ENCODE measurements at places on chromosomes 11 and 22. TPM values are rescaled to one million over a fixed set of nuclear protein-coding genes. Genes with fewer than 3 reads are reported as not detected.

- H3K4me1 ChIP-seq: peaks cover 18% of the 10 kb centered on the region
- no peaks in the 10 kb centered on the region for H3K36me3 ChIP-seq
- H3K4me3 ChIP-seq: no peak overlapping the region
These were observed 10.4 kb upstream of the SLC39A13 start for GRCh38 chr11:47398011-47398410.

DNA sequence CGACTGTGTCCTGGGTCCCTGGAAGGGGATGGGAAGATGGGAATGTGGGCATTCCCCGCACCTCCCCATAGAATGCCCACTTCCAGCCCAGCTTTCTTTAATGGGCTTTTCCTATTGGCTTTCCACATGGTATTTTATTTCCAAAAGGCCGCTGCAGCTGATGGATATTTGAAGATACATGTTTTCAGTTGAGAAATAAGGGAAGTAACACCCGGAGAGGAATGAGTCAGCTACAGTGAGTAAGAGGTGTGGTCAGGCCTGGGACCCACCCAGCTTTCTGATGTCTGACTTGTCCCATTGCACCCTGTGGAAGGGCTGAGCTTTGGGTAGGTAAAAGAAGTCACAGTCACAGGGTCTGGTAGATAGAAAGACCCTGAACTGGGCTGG is 476.9 kb downstream of the MIAT start:
- no peak overlapping the region for H3K27ac ChIP-seq
- H3K27me3 ChIP-seq: peaks cover 13% of the 10 kb centered on the region
- no peak overlapping the region for H3K4me3 ChIP-seq
- no peaks in the 10 kb centered on the region for H3K4me1 ChIP-seq
- peak; percentile 57 for DNase-seq
- H3K36me3 ChIP-seq: no peaks in the 10 kb centered on the region

TSPAN4 gene
- total RNA-seq: 17.7 TPM

GRCh38 chr11:34825670-34826383 is 90.4 kb downstream of the APIP start:
- no peaks in the 10 kb centered on the region for H3K4me1 ChIP-seq
- no peak overlapping the region for H3K4me3 ChIP-seq
- H3K27me3 ChIP-seq: no peaks in the 10 kb centered on the region
- no peak for DNase-seq

MMP8 gene
- total RNA-seq: not detected

DNA sequence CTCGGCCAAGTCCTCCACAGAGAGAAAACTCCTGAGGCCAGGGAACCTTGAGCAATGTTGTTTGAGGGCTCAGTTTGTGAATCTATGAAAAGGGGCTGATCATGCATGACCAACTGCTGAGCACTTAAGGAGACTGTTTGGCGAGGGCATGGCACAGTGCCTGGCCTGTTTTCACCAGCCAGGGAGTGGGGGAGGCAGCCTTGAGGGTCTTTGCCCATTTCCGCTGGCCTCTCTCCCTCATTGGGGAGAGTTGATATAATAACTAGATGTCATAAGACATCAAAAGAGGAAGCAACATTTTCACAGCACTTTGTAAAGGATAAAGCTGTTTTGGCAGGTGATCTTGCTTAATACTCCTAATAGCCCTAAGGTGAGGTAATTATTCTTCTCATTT is 110.6 kb downstream of the TP53I11 start:
- no peaks in the 10 kb centered on the region for H3K4me1 ChIP-seq
- H3K27me3 ChIP-seq: no peaks in the 10 kb centered on the region
- no peak overlapping the region for H3K4me3 ChIP-seq
- no peak overlapping the region for H3K27ac ChIP-seq
- DNase-seq: no peak

DNA sequence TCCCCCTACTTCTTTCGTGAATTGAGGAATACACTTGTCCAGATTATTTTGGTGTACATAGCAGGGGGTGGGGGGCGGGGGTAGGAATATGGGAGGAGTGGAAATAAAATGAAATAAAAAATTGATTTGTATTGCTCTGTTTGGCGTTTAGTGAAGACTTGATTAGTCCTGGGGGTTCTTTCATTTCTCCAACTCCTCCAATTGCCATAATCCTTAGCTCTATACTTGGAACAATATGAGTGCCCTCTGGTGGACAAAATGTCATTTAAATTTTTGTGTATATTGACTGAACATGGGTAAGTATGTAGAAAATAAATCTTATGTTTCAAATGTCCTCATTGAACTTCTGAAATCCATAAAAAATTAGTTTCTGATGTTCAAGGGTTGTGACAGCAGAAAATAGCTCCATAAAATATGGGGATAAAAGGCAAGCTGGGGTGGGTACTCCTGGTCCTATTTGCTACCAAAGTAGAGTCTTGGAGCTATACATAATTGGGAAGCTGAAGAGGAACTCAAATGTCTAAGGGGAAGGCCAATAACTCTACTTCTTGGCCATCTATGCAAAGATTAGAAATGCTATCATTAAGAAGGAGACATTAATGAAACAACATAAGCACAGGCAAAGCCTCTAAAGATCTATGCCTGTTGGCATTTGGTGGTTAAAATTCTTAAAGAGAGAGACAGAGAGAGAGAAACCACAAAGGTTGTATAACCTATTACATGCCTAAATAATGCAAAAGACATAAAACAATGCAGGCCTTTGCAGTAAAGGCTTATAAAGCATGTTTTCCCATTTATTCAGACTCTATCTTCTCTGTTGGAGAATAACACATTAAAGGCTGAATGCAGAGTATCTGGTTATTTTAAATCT is 421.6 kb downstream of the METTL15 start:
- no peak overlapping the region for H3K4me3 ChIP-seq
- DNase-seq: no peak
- no peaks in the 10 kb centered on the region for H3K27me3 ChIP-seq

GRCh38 chr11:88813233-88813915 is 252.4 kb downstream of the GRM5 start:
- no peaks in the 10 kb centered on the region for H3K27me3 ChIP-seq
- no peak overlapping the region for H3K27ac ChIP-seq
- no peaks in the 10 kb centered on the region for H3K36me3 ChIP-seq
- no peaks in the 10 kb centered on the region for H3K4me1 ChIP-seq
- H3K4me3 ChIP-seq: no peak overlapping the region

DNA sequence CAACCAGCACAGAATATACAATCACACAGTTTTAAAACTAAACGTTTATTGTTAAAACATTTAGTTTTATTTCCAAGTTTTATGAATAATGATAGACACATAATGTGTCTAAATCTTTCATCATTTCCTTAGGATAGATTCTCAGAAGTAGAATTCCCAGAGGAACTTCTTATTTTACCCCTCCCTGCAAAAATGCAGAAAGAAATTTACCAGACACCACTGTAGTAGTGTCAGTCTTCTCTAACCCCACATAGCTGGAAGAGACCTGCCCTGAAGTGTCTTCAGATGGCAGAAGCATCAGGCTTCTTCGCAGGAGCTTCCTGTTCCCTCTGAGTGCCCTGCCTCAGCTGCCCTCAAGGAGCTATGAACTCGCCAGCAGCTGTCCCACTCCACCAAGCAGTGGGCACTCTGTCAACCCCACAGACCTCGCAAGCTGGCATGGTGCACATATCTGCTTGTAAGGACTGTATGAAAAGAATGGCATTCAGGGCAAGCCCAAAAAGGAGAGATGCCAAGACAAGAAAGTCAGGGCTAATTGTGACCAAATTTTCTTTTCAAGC is 28.5 kb upstream of the PAK1 start:
- no peaks in the 10 kb centered on the region for H3K4me1 ChIP-seq
- no peaks in the 10 kb centered on the region for H3K27me3 ChIP-seq
- H3K27ac ChIP-seq: no peak overlapping the region
- H3K36me3 ChIP-seq: no peaks in the 10 kb centered on the region

DNA sequence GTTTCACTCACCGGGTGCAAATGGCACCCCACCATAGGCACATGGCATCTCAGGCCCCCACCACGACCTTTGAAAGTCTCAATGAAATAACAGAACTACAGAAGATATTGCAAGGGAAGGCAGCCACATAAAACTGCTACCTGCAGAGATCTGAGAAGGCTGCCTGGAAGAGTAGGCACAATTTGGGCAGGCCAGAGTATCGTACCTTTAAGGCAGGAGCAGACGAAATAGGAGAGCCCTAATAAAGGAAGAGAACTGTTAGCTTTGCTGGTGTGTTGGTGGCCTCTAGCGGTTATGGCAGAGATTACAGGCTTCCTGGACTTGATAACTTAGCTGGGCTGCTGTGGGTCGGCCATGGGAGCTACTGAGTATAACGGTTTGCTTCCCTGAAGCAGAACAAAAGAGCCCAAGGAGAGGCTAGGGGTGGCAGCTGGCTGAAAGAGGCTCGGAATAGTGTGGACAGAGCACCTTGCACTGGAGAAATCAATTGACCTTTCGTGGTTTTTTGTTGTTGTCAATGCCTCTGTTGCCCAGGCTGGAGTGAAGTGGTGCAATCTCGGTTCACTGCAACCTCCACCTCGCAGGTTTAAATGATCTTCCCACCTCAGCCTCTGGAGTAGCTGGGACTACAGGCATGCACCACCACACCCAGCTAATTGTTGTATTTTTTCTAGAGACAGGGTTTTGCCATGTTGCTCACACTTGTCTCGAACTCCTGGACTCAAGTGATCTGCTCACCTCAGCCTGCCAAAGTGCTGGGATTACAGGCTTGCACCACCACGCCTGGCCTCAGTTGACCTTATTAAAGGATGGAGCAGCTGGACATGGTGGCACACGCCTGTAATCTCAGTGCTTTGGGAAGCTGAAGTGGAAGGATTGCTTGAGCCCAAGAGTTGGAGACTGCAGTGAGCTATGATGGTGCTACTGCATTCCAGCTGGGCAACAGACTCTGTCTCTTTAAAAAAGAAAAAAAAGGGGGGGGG is 4.8 kb downstream of the SDF2L1 start:
- H3K27ac ChIP-seq: no peak overlapping the region
- peaks cover 15% of the 10 kb centered on the region for H3K4me1 ChIP-seq
- no peak overlapping the region for H3K4me3 ChIP-seq
- peak; percentile 81 for DNase-seq

DNA sequence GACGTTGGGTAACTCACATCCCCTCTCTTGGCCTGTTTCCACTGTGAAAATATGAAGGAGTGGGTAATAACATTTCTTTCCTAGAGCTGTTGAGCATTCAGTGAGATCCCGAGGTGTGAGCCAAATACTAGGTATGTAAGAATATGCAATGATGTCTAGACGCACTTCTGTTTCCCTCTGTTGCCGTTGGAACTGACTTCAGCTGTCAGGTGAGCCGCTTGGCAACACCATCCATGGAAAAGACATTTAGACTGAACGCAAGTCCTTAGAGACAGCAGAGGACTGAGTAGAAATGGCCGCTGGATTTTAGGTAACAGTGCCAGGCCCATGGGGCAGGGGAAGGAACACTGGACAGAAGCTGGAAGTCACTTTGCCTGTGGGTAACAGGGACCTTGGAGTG is 29.5 kb upstream of the SHANK2 start:
- H3K4me1 ChIP-seq: no peaks in the 10 kb centered on the region
- H3K27ac ChIP-seq: no peak overlapping the region
- H3K4me3 ChIP-seq: no peak overlapping the region
- no peaks in the 10 kb centered on the region for H3K36me3 ChIP-seq

- H3K27me3 ChIP-seq: no peaks in the 10 kb centered on the region
- H3K27ac ChIP-seq: no peak overlapping the region
- H3K4me3 ChIP-seq: no peak overlapping the region
These were observed 127.4 kb downstream of the ELP4 start for GRCh38 chr11:31636983-31637382.

- H3K27me3 ChIP-seq: no peaks in the 10 kb centered on the region
- H3K4me3 ChIP-seq: no peak overlapping the region
- DNase-seq: no peak
- H3K27ac ChIP-seq: no peak overlapping the region
These were observed 35.2 kb upstream of the FIBIN start for GRCh38 chr11:26958702-26959049.

SLC35C1 gene
- total RNA-seq: 7.4 TPM

DNA sequence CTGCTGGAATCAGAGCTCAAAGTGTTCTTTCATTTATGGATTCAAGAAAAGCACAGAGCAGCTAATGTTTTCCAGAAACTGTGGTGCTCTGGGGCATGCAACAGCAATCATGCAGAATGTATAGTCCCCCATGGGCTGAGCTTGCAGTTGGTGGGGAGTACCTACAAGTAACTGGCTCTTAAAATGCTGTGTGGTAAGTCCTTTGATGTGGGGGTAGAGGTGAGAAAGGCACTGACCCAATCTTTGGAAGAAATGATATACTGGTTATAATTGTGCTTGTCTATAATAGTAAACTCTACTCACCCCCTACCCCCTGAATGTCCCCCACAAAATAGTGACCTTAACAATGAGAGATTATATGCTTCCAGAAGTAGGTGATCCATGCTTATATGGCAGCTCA is 29.1 kb upstream of the CD44 start:
- no peaks in the 10 kb centered on the region for H3K4me1 ChIP-seq
- no peak for DNase-seq
- no peak overlapping the region for H3K4me3 ChIP-seq
- no peak overlapping the region for H3K27ac ChIP-seq

DNA sequence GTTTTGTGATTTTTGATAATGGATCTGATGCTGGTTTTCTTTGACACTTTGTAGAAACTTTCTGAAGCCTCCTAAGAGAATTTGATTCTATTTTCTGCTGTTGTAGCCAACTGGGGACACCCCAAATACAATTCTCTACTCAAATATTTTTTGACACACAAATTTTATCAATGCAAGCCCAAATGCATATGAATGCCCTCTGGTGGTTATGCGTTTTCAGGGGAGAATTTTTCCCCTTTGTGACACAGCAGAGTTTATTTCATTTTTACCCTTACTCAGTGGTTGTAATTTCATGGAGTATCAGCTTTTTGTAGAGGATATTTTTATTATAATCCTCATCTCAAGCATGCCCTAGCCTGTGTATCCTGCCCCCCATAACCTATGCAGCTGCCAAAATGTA is 44.7 kb upstream of the MTMR2 start:
- DNase-seq: no peak
- no peaks in the 10 kb centered on the region for H3K36me3 ChIP-seq
- no peak overlapping the region for H3K27ac ChIP-seq
- no peak overlapping the region for H3K4me3 ChIP-seq
- H3K27me3 ChIP-seq: no peaks in the 10 kb centered on the region
- H3K4me1 ChIP-seq: no peaks in the 10 kb centered on the region

OR5L2 gene
- total RNA-seq: not detected
